ENCODE measurements at places on chromosomes 3 and 15.

DNA sequence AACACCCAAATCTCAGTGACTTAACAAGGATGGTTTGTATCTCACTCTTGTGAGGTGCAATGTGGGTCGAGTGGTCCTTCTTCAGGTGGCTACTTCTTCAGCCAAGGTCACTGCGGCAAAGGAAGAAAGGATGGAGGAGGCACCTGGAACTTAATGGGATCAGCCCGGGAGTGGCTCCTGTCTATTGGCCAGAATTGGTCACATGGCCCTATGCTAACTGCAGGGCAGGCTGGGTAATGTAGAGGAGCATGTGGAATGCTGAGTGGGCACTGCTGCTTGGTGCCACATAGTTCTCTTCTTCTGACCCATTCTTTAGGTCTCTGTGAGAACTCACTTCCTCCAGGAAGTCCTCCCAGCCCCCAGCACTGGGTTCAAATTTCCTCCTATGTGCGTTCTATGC lies 20.3 kb upstream of the FAM3D start:
- ATAC-seq: no peak

GRCh38 chr15:86654501-86654900 lies 574.8 kb downstream of the AGBL1 start:
- ATAC-seq: no peak

GRCh38 chr15:26355472-26356074 lies 417.3 kb downstream of the GABRB3 start:
- no peak for ATAC-seq

GRCh38 chr15:70469651-70470555 lies 293.5 kb downstream of the UACA start:
- ATAC-seq: no peak

GRCh38 chr3:148716657-148717056 lies 19.0 kb downstream of the AGTR1 start:
- ATAC-seq: no peak

DNA sequence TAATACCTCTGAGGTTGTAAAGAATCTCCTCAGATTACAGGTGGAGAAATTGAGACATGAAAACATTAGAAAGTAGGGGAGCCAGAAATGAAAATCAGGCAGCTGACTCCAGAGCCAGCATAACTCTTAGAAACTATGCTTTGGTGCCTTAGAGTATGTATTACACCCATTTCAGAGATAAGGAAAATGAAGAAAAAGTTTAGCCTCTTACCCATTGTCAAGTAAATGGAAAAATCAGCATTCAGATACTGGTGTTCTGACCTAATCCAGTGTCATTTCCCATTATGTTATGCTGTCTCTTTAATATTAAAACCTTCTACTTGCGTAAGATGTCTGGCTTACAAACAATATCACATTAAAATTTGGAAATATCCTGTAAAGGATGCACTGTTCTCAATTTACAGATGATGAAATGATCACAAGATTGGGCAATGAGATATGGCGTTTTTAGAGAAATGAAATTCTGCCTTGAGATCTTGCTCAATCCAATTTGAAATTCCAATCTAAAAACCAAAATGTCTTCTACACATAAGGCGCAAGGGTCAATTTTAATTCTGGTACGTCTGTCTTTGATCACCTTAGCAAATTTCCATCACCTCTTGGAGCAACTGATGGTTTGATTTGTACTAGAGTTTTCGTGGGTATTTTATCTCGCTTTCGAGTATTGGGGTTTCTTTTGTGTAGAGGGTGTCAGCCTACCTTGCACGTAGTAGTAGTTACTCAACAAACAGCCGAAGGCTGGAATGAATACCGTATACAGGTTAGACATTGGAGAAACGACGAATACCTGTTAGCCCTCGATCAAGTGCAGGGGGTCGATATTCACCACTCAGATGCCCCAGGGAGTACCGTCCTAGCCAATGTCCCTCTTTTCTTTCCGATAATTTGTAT lies 902 bp upstream of the ZCWPW2 start:
- ATAC-seq: no peak
